ENCODE measurements at places on chromosomes 11 and 22.

- no peak for DNase-seq
These were observed 19.4 kb upstream of the PPFIA1 start for GRCh38 chr11:70250876-70251658.

DNA sequence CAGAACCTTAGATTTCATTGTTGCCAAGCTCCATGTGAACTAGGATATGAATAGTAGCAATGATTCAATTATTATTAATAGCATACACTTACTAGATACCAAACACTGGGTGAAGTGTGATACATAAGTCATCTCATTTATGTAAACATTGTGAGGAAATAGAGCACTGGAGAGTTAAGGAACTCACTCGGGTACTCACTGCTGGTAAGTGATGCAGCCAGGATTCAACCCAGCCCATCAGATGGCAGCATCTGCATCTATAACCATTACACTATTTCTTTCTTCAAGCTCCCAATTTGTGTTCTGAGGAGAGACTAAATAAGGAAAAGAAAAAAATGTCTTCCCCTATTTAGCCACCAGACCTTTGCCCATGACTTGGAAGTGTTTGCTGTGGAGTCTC lies 10.2 kb upstream of the ALG8 start:
- DNase-seq: no peak

DNA sequence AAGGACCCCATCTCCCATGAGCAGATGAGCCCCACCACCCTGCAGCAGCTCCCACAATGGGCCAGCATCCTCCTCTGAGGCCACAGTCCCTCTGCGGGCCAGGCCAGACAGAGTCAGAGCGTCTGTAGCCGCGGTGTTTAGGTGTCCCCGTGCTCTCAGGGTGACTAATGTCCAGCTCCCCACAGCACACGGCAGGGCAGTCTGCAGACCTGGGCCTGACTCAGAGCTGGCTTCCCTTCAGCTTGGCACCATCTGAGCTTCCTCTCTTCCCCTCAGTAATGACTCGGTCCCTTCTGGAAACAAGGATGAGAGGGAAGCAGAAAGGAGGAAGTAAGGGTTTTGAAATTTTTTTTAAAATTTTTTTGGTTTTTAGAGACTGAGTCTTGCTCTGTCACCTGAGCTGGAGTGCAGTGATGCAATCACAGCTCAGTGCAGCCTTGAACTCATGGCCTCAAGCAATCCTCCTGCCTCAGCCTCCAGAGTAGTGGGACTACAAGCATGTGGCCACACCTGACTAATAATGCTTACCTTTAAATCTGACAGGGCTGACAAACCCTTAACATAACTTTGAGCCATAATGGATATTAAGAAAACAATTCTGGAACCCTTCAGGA lies 28.5 kb downstream of the LRRC74B start:
- DNase-seq: no peak

GRCh38 chr11:120296554-120296953 lies 28.5 kb upstream of the TLCD5 start:
- no peak for DNase-seq

DNA sequence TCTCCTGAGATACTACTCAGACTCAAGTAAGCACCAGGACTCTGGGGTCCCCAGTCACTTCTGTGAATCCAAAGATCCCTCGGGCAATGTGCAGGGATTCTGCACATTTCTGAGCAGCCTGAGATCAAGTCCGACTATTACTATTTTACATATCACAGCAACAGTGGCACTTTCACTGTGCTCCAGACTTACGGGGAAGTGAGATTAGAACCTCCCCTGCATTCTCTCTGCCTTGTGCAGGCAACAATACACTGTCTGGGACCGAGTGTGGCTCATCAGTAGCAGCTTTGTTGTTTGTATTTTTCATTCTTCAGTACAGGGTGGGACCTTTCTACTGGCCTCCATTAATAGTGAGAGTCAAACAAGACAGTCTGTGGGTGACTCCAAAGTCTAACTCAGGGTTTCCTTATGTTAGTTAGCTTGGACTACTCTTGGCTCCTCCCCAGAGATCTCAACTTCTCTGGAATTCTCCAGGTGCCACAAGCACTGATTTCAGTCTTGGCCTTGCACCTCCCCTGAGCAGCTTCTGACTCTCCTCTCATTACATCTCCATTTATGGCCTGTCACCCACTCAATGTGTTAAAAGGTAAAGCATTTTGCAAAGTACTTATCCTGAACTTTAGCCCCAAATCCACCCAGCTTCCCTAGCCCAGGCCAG lies 76.2 kb upstream of the TOP3B start:
- no peak for DNase-seq

DNA sequence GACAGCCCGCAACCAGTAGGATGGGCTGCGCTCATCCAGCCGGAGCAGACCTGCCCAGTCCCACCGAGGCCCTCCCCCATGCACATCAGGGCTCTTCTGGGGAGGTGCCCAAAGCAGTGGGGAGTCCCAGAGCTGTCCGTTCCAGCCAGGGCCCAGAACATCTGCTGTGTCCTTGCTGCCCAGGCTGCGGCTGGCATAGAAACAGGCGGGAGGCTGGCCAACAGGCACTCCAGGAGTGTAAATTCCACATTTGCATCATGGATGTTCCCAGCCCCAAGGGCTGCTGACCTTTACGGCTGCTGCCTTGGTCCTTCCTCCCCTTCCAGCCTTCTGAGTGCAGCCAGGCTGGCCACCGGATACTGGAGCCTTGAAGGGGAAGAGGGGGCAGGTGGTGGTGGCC lies 30.0 kb upstream of the SYT7 start:
- no peak for DNase-seq

- DNase-seq: no peak
These were observed 23.8 kb downstream of the LRP4 start for GRCh38 chr11:46894506-46894905.

Data from activated T-cell treated with anti-CD3 and anti-CD28 coated beads, Interleukin-2, amount 50 U/mL, for 48 hours (primary cell).